Central memory CD8-positive, alpha-beta T cell (primary cell): ENCODE measurements at places on chromosomes 6 and 20.

DNA sequence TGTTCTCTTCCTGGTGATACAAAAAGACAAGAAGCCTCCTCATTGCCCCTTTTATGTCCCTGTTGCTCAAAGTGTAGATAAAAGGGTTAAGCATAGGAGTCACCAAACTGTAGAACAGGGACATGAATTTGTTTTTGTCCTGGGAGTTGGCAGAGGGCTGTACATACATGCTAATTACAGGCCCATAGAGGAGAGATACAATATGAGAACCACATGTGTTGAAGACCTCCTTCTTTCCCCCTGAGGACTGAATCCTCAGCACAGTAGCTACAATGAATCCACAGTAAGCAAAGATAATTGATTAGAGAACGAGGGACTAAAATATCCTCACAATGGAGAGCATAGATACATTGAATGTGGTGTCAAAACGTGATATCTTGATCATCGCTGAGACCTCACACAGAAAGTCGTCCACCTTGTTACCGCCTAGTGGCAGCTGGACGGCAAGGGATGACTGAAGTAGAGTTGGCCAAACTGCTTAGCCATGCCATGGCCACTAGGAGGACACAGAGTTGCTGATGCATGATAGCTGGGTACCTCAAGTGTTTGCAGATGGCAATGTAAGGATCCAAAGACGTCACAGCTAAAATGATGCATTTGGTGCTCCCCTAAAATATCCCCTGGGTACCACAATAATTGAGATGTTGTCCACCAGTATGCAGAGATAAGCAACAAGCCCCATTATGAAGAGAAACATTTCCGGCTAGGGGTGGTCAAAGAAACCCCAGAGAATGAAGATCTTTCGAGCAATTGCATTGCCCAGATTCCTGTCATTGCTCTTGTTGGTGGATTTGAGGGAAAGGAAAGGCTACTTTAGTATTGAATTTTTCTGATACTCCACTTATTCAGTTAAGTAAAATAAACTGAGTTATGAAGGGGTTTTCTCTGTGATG lies 15.0 kb downstream of the OR2B3 start:
- DNase-seq: no peak

DNA sequence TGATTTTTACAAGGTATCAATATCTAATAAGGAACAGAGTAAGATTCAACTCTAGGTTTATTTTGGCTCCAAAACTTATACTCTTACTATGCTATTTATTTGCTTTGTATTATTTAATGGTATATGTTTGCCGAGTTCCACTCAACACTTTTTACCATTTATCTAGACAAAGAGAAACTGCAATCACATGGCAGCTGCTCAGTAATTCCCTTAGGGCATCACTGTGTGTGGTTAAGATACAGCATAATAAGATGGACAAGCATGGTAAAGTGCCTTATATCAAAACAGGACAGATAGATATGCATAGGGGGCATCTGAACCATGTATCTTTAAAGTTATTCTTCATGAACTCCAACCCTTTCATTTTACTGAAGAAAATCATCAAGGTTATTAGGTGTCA lies 483.0 kb upstream of the ID4 start:
- DNase-seq: no peak

DNA sequence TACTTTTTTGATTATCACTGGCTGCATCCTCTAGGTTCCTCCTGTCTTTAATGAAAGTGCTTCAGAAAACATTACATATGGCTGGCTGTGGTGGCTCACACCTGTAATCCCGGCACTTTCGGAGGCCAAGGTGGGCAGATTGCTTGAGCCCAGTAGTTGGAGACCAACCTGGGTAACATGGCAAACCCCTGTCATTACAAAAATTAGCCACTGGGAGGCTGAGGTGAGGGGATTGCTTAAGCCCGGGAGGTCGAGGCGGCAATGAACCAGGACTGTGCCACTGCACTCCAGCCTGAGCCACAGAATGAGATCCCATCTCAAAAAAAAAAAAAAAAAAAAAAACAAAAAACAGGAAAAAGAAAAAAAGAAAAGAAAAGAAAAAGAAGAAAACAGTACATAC lies 35.3 kb downstream of the BEND3 start:
- no peak for DNase-seq

DNA sequence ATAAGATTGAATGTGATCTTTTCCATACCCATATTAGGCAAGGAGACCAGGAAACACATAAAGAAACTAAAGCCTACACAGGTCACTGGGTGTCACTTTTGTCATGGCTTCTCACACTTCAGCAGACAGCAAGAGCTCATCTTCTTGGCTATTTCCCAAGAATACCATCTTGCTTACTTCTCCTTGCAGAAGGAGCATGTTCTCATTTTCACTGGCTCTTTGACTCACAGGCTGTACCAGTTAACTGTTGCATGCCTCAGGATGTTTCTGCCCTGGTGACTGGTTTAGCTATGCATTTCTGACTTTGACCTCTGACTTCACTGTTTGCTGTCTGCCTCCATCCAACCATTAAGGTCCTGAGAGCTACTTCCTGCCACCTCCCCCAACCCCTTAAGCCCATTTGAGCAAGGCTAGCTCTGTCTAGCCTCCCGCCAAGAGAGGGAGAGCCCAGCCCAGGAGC lies 40.3 kb upstream of the OGFRL1 start:
- no peak for DNase-seq

GRCh38 chr20:37702403-37703034 lies 8.7 kb downstream of the CTNNBL1 start:
- no peak for DNase-seq

GRCh38 chr6:56890066-56890465 lies 64.8 kb upstream of the BEND6 start:
- no peak for DNase-seq

GRCh38 chr20:37523012-37523391 lies 2.0 kb downstream of the NNAT start:
- no peak for DNase-seq

DNA sequence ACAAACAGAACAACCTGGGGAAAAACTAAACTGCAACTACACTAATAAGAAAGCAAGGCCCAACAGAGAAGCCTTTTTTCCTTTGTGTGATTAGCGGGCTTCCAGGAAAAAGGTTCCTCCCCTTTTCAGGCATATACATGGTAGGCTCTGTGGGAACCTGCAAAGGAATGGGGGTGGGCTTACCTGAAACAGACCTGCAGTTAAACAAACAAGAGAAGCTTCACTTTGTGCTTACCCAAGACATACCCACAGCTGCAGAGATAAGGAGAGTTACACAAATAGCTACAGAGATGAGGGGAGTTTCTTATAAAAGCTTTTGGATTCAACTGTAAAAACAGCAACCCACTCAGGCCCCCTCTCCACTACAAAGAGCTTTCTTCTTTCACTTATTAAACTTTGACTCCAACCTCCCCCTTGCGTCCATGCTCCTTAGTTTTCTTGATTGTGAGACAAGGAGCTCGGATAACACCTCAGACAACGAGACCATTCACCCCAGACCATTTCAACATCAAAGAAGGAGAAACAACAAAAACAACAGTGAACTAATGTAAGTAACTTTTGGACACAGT lies 30.9 kb downstream of the RNF146 start:
- DNase-seq: no peak

DNA sequence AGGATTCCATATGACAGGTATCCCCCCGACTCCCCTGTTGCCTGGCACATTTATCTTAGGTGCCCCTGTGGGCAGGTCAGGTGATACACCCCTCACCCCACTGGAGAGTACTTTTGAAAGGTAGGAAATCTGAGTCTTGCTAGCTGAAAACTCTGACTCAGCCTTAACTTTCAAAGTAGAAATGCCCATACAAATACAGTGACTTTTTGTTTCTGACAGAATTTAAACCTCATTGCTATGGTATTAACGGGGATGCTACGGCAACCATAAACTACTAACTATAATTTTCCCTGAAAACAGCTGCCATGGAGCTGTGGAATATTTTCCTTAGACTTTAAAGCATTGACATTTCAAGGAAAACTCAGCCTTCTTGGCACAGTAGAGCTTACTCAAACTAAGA lies 536.0 kb downstream of the RFPL4B start:
- no peak for DNase-seq
